ENCODE measurements at places on chromosomes 5 and 9.

DNA sequence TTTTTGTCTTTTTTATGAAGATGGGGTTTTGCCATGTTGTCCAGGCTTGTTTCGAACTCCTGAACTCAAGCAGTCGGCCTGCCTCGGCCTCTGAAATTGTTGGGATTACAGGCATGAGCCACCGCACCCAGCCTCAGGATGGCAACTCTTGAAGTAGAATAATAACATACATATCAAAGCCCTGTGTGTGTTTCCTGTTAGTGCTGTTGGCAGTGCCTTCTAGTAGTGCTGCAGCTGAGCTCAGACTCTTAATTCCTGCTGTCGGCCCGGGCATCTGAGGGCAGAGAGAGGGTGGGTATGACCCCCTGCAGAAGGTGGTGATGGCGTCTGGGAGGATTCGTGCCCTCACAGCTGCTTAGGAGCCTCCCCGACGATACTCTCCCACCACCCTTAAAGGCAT lies 227.2 kb downstream of the PDZD2 start:
- DNase-seq, result no peak

DNA sequence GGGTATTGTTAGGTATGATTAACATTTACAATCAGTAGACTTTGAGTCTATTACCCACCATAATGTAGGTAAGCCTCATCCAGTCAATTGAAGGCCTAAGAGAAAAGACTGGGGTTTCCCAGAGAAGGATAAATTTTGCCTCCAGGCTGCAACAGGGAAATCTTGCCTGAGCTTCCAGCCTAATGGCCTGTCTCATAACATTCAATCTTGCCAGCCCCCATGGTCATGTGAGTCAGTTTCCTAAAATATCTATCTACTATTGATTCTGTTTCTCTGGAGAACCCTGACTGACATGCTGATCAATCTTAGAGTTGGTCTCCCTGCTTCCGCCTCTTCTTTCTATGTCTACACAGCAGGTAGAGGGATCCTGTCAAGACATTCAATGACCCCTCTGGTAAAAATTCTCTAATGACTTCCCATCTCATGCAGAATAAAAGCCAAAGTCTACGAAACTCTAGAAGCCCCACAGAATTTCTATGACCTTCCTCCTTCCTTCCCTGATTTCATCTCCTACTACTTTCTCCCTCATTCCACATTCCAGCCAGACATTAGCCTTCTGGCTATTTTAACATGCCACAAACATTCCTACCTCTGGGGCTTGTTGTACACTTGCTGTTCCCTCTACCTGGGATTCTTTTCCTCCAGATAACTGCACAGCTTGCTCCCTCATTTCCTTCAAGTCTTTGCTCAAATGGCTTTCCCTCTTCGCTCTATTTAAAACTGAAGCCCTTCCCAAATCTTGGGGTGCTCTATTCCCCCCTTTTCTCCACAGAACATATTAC lies 60.2 kb downstream of the FBXW11 start:
- DNase-seq, result no peak

GRCh38 chr5:15001517-15001916 lies 129.9 kb upstream of the ANKH start:
- no peak for DNase-seq

DNA sequence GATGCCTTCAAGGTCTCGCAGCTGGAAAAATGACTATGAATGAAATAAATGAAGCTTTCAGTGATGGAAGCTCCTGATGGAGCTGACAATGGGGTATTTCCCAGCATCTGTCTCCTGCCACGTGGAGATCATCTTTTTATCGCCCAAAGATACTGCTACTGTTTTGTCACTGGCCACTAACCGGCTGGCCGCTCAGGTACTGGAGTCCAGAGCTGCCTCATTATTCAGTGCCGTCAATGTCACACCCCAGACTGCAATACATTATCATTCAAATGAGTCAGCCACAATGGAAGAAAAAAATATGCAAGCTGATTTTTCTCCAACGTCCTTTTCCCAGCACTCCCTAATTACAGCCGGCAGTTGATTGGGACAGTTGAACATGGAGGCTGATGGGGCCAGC lies 280.4 kb downstream of the ZSWIM6 start:
- DNase-seq, result no peak

GRCh38 chr9:87492642-87493041 lies 5.0 kb upstream of the DAPK1 start:
- DNase-seq, result no peak

DNA sequence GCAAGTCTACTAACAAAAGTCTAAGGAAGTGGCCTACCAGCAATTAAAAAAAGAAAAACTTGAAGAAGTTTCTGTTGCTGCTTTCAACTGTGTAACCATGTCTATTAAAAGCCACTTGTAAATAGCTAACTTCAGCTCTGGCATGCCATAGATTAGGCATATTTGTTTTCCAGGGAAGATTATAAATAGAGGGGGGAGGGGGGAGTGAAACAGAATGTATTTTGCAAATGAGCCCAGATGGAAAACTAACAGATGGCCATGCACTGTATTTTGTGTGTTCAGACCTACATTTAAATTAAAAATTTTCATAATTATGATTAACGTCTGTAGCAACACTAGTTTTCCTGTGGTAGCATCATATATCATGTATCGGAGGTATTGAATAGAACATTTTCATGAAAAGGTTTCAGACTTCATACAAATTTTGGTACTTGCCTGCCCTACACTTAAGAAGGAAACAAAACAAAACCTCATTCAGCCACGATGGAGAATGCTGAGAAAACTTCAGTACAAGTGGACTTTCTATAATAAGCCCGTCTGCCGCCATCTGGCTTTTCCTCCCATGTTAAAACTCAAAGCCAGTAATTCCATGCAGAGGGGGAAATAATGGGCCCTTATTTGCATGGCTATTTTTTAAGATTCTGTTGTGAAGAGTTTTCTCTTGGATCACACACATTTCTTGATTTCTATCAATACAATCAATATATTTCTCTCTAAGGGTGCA lies 220.4 kb upstream of the SMARCA2 start:
- DNase-seq, result no peak

DNA sequence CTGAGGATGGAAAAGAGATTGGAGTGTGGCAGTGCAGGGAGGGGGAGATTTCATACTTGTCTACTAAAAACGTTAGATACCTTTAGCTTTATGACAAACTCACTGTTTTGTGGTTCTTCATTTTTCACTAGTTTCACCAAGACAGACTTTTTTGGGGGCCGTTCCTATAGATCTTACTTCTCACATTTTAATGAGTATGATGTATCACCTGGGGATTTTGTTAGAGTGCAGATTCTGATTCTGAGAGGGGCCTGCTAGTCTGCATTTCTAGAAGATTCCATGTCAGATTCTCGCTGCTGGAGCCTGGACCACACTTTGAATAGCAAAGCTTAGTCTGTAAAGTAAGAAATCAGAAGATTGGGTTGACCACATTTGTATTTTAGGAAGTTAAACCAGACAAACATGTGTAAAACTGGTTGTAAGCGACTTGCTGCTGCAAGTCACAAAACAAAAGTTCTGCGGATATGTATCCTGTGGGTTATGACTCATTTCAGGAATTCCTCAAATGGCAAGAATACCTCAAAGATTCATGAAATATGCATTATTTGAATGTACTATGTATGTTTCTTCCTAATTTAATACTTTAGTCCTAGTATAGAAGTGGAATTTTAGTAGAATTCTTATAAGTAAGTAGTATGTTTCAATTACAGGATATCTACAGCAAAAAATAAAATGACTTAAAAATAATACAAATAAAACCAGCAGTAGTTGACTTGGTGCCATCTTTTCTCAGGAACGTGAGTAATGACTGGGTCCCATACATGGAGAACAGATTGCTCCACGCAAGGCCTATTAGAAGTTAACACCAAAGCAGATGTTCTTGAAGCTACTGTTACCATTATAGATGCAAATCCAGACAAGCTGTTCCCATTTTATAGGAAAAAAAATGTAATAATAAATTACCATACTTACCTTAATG lies 27.8 kb downstream of the NFIL3 start:
- peak; percentile 61 for DNase-seq

GRCh38 chr9:5579881-5580280 lies 49.0 kb upstream of the RIC1 start:
- DNase-seq, result no peak

- peak; percentile 73 for DNase-seq
Observed at GRCh38 chr5:91212714-91213092, 170.4 kb downstream of the ARRDC3 start.

- no peak for DNase-seq
Observed at GRCh38 chr5:154587123-154588026, 109.3 kb upstream of the HAND1 start.

Data from amniotic stem cell (primary cell).